ENCODE measurements at places on chromosomes 6 and 20.

DNA sequence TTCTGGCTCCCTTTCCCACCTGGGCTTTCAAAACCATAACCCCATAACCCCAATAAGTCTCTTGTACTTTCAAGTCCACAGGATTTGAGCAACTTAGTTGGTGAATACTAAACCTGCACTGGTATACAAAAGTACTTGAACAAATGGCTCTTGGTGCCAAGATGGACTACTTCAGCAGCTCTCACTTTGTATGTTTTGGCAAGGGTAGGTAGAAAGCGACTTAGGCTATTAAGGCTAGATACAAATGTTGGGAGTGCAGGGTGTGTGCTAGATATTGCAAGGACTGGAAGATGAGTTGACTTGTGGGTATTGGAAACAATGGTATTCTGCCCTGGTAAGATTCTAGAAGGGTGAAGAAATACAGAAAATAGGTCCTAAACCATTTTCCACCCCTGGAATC lies 182.6 kb upstream of the MOCS1 start:
- DNase-seq, result no peak

- DNase-seq, result no peak
These were observed 74.5 kb downstream of the ALDH8A1 start for GRCh38 chr6:134875367-134875766.

DNA sequence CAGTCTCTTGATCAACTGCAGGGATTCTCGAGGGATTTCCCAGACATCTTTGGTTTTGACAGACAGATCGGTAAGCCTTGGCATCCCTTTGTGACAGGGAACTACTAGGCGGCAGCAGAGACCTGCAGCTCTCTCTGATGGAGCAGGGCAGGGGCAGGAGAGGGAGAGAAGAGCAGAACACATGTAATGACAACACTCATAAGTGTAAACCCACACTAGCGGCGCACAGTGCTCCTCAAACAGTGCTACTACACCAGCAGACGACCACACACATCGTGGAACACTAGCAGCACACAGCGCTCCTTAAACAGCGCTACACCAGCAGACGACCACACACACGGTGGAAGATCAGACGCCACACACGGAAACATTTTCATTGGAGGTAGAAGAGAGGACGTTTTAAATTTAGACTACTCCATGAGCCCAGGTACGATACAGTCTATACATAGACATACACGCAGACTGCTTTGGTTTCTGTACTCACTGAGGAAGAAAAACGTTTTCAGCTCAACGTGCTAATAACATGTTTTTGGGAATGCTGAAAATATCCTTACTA lies 94.5 kb upstream of the TRAF3IP2 start:
- DNase-seq, result no peak

GRCh38 chr6:39210450-39210849 lies 18.8 kb downstream of the KCNK5 start:
- DNase-seq, result no peak

DNA sequence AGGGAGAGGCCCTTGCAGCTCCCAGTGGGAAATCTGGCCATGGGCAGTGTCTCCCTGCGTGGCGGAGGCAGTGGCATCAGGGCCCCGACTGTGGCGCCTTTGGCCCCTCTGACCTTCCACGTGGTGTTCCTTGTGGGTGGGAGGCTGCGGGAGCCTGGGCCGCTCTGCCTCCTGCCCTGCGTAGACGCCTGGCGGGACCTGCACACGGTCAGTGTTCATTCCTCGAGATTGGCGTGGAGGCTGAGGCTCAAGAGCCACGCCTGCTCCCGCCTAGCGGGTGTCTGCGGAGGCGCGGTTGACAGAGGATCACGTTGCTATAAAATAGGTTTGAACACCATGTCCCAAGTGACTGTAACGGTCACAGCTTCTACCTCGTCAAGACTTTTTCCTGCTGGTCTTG lies 14.0 kb downstream of the COL9A3 start:
- DNase-seq, result no peak

- DNase-seq, result no peak
These were observed 716 bp upstream of the HLA-DQB2 start for GRCh38 chr6:32764048-32764447.

DNA sequence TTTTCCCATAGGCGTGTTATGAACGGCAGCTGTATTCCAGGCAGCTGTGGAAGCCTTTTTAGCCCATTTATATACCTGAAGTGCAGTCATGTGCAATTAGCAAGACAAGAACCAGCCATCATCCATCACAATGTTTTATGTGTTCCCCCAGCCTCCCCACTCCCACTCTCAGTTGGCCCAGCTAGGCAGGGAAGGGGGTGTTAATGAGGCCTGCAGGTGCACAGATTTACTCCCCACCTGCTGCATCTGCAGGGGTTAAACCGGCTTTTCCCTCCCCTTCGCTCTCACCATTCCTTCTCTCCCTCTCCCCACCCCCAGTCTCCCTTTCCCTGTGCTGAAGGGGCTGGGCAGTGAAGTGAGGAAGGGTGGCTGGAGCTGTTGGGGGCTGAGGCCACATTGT lies 149.8 kb upstream of the AKAP12 start:
- no peak for DNase-seq

GRCh38 chr6:131638013-131638412 lies 911 bp downstream of the ENPP3 start:
- no peak for DNase-seq

DNA sequence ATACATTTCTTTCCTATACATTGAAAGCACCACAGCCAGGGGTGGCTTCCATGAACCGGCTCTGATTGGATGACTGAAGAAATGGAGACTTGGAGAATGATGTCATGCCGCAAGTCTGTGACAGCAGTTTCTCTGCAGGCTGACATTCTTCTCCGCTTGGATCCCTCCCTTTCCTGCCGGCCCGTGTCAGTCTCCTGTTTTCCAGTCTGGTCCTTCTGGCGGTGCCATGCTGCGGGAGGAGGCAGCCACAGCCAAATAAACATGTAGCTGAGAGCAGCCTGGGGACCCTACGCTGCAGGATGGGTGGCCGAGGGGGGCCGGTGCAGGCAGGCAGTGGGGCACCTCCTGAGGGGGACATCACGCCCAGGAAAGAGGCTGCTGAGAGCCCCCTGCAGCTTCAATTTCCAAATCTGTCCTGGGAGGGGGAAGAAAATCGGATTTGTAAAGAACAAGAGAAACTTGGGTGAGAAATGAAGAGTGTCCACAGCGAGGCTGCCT lies 178.0 kb downstream of the TAF4 start:
- no peak for DNase-seq

- DNase-seq, result no peak
These were observed 113.1 kb upstream of the ZNF217 start for GRCh38 chr20:53706466-53707370.

GRCh38 chr6:20916086-20916485 lies 381.8 kb downstream of the CDKAL1 start:
- DNase-seq, result no peak

DNA sequence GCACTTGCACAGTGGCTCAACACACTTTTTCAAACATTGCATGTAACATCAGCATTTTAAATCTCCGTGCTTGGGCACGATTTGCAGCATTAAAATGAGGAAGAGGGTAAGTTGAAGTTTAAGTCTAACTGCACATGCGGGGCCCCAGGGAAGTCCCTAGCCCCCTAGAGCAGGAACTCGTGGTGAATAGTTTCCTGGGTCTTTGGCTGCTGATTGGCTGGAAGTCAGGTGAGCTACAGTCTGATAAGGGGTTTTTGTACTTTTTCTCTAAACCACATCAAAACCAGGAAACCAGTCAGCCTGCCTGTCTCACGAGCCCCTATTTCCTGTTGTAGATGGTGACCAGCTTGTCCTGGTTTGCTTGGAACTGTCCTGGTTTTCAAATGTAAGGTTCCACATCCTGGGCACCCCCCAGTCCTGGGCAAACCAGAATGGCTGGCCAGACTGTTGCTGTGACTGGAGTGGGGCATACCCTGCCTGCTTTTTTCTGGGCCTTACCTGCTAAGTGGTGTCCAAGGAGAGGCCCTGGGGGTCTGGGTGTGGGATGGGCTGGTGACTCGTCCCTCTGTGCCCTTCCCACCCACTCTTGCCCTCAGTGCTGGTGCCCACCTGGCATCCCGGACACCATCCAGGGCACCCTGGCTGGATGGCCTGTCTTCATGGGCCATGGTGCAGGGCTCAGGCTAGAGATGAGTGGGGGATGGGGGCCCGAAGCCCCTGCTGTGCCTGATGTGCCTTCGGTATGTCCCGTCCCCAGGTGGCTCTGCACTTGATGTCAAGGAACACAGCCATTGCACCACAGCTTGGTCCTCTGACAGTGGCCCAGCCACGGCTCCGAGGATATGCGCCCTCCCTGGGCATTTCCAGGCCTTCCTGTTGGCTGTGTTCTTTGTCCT lies 31.8 kb downstream of the SUN5 start:
- DNase-seq, result peak; percentile 65

GRCh38 chr6:107656883-107657282 lies 167.0 kb downstream of the SOBP start:
- DNase-seq, result no peak

- DNase-seq, result no peak
These were observed 91.8 kb downstream of the ASXL1 start for GRCh38 chr20:32449890-32450401.

- no peak for DNase-seq
These were observed 47.8 kb upstream of the GATA5 start for GRCh38 chr20:62523473-62524203.

DNA sequence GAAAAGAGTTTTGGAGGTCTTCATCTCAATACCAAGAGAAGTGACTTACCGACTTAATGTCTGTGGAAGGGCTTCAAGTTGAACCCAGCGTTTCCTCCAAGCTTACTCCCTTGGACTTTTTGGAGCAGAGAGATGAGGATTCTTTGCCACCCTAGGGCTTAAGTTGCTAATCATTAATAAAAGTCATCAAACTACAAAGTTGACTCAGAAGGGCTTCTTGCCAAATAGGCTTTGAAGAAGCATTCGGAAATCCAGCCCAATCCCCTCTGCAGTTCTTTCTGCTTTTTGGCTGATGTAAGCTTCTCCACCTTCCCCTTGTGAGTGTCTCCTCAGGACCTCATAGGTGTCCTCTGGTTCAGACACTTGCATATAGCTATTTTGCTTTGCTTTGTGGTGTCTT lies at the start of gene SLC17A3:
Gene SLC17A3 (minus strand): TSS at position 126 of the 400 bp plus-strand sequence. CDS start 5,856 bp downstream, outside the sequence.
- no peak for DNase-seq

GRCh38 chr20:62517901-62518610 lies 42.3 kb upstream of the GATA5 start:
- no peak for DNase-seq

- DNase-seq, result no peak
These were observed 18.0 kb downstream of the ADRM1 start for GRCh38 chr20:62320581-62321354.

DNA sequence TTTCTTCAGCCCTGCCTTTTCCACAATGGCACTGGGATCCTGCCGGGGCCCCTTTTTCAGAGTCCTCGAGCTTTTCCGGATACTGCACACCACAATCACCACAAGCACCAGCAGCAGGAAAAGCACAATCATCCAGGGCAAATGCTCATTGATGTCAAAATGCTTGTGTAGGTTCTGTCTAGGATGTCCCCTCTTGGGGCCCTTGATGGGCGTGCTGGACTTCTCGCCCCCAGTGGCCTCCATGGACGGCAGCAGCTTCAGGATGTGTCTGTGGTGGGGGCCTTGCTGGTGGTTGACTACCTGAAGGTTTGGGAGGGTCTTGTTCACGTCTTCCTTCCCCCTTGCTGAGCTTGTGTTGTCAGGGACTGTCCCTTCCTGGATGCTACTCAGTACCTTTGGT lies 25.7 kb downstream of the TNFRSF21 start:
- no peak for DNase-seq

DNA sequence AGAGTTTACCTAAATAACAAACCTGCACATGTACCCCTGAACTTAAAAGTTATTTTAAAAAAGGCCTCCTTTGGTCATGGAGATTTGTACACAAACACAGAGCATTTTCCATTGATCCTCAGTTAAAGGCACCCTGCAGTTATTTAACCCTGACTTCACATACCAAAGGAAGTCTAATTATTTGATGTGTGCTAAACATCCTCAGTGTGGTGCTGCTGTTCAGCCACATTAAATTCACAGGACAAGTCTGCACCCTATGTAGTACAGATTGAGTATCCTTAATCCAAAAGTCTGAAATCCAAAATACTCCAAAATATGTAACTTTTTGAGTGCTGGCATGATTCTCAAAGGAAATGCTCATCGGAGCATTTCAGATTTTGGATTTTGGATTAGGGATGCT lies 21.4 kb downstream of the KCNQ5 start:
- DNase-seq, result no peak

- DNase-seq, result no peak
These were observed 134.9 kb downstream of the TMEM200A start for GRCh38 chr6:130500693-130501092.

DNA sequence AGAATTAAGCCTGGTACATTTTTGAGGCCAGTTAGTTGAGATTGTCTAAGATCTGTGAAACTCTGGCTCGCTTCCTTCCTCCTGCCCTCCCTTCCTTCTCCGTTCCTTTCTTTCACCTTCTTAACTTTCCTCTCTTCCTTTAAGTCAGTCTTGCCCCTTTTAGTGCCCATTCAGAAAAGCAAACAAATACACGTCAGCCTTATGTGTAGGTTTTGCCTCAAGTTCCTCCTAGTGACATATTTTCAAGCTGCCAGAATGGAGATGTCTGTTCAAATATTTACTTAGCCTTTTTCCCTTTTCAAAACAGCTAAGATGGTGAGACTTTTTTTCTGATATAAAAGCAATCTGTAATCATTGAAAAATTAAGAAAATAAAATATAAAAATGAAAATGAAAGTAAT lies 178.4 kb downstream of the FARS2 start:
- no peak for DNase-seq

- DNase-seq, result no peak
These were observed 754.6 kb downstream of the KIF16B start for GRCh38 chr20:15818651-15819071.

- DNase-seq, result no peak
These were observed 2.4 kb downstream of the SPDEF start for GRCh38 chr6:34553750-34554149.

- DNase-seq, result no peak
These were observed 47.8 kb downstream of the CDH22 start for GRCh38 chr20:46260480-46260879.

DNA sequence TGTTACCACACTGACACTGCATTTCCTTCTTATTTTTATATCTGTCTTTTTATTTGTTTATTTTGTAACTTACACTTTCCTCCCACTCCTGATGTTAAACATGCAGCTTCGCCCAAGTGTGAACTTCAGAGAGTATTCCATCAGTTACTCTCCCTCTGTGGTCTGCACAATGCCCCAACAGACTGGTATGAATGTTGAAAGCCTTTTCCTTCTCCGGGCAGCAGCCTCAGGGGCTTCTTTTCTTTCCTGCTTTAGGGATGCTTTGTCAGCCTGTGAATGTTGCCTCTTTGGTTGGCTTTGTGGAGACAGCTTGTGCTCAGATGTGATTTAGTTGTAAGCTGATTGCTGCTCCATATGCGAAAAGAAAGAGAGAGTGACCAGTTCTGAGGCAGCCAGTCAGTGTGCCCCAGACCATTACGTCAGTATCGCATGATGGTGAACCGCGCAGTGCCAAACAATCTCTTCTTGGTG lies 44.0 kb downstream of the SMPDL3A start:
- DNase-seq, result no peak

Data from activated naive CD4-positive, alpha-beta T cell (primary cell).